Dermis microvascular lymphatic vessel endothelial cell (primary cell): ENCODE measurements at places on chromosomes 5 and 9. TPM values are rescaled to one million over a fixed set of nuclear protein-coding genes. Genes with fewer than 3 reads are reported as not detected.

GRCh38 chr9:97237311-97237786, 70.1 kb upstream of the CCDC180 start:
- no peak for DNase-seq

DNA sequence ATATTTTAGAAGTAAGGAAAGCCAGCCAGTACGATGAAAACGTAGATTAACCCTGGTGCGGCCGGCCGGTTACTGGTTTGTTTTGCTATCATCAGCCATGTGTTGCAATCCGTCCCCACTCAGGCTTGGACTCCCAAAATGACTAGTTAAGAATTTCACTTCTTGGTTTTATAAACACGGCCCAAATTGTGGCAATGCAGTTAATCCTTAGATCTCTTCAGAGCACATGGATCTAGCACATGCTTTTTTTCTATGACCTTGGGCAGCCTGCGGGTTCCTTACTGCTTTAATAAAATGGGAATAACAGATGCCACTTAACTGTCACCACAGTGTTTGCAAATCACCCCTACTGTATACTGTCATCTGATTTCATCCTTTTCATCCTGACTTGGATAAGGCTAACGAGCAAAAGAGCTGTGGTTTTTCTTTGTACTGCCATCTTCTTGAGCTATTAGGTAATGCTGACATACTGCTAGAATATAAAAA, 1.5 kb downstream of the NDFIP1 start:
- DNase-seq = peak; percentile 7

DNA sequence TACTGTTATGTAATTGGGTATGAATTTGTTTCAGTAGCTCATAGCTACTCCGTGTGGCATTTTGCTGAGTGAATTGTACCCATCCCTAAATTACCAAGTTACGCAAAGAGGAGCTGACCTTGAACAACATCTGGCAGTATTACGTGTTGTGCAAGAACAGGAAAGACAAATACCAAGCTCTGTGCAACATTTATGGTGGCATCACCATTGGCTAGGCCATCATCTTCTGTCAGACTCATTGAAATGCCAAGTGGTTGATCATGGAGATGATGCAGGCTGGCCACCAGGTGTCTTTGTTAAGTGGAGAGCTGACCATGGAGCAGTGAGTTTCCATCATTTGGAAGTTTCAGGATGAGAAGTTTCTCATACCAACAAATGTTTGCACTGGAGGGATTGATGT, 15.0 kb downstream of the ZSWIM6 start:
- no peak for DNase-seq

BTNL9 gene
- total RNA-seq = under 0.01 and 0.13 TPM in 2 replicates

GRCh38 chr5:138339091-138339456, 1.0 kb downstream of the FAM53C start:
- DNase-seq = peak; percentile 19

GRCh38 chr9:92666912-92667532, 2.9 kb downstream of the IPPK start:
- DNase-seq = no peak

- DNase-seq = no peak
These were observed 1.3 kb downstream of the RAI14 start for GRCh38 chr5:34657274-34657921.

- peak; percentile 32 for DNase-seq
These were observed 113.2 kb upstream of the RANBP3L start for GRCh38 chr5:36414869-36415282.

PDZD2 gene
- total RNA-seq = 1.2 and 1.4 TPM in 2 replicates

GRCh38 chr5:3377176-3377575, 218.5 kb upstream of the IRX1 start:
- no peak for DNase-seq

LAMC3 gene
- total RNA-seq = 1.2 and 5.1 TPM in 2 replicates

DNA sequence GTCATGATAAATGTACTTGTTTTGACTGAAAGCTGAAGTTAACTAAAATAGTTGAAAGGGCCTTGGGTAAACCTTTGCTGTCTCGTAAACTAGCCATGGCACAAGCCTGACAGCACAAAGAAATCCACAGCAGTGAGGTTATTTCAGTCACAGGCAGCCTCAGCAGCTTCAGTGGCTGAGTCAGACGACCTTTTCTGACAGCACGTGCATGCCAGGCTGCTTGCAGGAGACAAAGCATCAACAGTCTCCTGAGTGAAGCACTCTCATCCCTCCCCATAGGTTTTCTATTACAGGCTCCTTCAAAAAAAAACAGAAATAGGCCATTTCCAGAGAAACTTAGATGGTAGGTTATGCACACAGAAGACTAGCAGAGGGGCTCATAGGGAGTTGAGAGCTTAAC, 34.6 kb downstream of the OXCT1 start:
- DNase-seq = peak; percentile 25

CDH9 gene
- total RNA-seq = not detected in 2 replicates

- DNase-seq = no peak
These were observed 228.6 kb downstream of the NR3C1 start for GRCh38 chr5:143174714-143175398.

GRCh38 chr9:88969646-88970373, 21.5 kb upstream of the S1PR3 start:
- DNase-seq = no peak

B4GALT1 gene
- total RNA-seq = 12.1 and 21.2 TPM in 2 replicates

MYMK gene
- total RNA-seq = not detected in 2 replicates
